Stimulated activated CD8-positive, alpha-beta memory T cell treated with anti-CD3 and anti-CD28 coated beads, Interleukin-4, amount 100 ng/mL, for 4 hours (primary cell): ENCODE measurements at places on chromosomes 12 and 14.
A peak's percentile ranks its signal among the peaks of the same experiment; 100 is the strongest.

- no peak for DNase-seq
These were observed 24.4 kb upstream of the E2F7 start for GRCh38 chr12:77089686-77090220.

DNA sequence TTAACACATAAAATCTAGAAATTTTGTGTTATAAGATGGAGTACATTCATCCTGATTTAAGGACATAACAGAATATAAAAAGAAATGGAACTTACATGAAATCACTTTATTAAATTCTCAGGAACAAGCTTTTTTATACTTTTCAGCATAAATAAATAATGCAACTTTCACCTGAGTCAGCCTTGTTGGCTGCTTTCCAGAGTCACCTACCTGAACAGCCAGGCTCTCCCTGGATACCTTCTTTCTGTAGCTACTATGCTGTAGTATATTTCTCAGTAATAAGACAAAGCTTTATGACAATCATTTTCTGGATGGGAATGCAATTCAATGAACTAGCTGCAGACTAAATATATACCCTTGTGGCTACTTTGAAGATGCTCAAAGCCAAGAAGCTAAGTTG is 111.9 kb downstream of the NTS start:
- no peak for DNase-seq

GRCh38 chr12:92199819-92200576 is 54.4 kb upstream of the BTG1 start:
- DNase-seq = no peak

GRCh38 chr14:99603471-99604277 is at the start of gene CCDC85C:
Gene CCDC85C (minus strand): TSS chr14:99604207. CDS start chr14:99603959, 248 bp downstream.
- peak; percentile 8 for DNase-seq

GRCh38 chr12:43329375-43329774 is 222.6 kb downstream of the ADAMTS20 start:
- no peak for DNase-seq

- DNase-seq = no peak
These were observed 115.4 kb downstream of the EXOC5 start for GRCh38 chr14:57153286-57153685.

DNA sequence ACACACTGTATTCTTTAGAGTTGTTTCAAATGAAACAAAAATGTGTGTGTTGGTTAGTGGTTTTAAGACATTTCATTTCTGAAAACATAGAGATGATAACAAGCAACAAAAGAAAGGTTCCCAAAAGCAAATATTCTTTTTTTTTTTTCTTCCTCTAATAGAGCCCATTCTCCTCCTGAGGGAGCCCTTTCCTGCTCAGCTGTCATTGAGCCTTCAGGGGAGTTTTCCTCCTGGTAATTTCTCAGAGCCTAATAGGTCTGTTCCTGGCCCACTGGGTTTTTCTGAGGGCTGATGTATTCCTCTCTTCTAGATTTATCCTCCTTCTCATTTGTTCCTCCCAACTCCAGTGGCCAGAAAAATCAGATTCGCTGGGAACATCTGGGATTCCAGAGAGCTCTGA is 654.5 kb downstream of the NOVA1 start:
- no peak for DNase-seq

- DNase-seq = no peak
These were observed 110.7 kb downstream of the NAV3 start for GRCh38 chr12:77941401-77941800.

DNA sequence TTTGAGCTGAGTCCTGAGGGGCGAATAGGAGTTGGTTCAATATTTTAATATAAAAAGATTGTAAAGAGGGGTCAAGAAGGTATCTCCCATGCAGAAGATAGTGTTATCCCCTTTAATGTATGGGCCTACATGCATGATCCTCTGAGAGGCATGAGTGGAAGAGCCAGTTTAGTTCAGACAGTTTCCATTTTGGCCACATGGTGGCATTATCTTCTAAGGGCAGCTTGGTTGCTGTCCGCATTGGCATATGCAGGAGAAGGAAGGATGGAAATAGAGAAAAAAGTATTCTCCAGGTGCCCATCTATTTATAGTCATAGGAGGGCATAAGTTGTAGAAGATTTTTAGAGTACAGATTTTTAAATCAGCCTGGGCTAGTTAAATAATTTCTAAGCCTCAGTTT is 5.4 kb downstream of the SAMD4A start:
- no peak for DNase-seq

- no peak for DNase-seq
These were observed 14.9 kb downstream of the SCAF11 start for GRCh38 chr12:45975506-45975905.

DNA sequence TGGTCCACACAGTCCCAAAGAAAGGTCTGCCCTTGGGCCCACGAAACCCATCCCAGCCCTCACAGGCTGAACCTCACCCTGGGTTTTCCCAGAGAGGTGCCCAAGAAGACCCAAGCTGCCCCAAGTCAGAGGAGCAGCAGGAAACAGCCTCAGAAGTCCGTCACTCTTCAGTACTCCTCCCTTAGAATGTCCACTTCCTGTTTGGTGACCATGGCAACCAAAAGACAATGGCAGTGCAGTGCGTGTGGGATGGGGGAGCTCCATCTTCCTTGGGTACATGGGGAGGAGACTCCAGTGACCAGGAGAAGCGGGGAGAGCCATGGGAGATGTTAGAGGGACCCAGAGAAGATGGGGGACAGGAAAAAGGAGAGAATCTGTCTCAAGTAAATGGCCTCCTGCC is 11.3 kb downstream of the SELPLG start:
- no peak for DNase-seq

- DNase-seq = no peak
These were observed 128.5 kb downstream of the PIK3C2G start for GRCh38 chr12:18389820-18390219.

GRCh38 chr14:72619111-72619571 is 274.8 kb downstream of the DPF3 start:
- DNase-seq = no peak

DNA sequence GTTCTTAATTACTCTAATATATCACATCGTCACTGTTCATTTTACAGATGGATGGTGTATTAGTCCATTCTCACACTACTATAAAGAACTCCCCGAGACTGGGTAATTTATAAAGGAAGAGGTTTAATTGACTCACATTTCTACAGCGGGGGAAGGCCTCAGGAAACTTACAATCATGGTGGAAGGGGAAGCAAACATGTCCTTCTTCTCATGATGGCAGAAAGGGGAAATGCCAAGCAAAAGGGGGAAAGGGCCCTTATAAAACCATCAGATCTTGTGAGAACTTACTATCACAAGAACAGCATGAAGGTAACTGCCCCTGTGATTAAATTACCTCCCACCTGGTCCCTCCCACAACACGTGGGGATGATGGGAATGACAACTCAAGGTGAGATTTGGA is 6.5 kb downstream of the TMBIM4 start:
- DNase-seq = no peak

DNA sequence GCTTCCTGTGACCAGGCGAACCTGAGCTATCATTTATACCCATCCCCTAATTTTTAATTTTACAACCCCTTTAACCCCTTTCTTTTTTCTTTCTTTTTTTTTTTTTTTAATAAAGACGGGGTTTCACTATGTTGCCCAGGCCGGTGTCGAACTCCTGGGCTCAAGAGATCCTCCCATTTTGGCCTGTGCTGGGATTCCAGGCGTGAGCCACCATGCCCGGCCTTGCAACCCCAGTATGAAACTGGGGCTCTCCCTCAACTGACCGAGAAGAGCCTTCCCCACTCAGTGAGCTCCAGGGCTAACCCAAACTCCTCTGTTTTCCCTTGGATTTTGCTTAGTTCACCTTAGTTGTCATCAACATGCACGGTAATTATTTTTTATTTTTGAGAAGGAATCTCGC is 992 bp downstream of the CPSF2 start:
- no peak for DNase-seq

- DNase-seq = no peak
These were observed 19.2 kb downstream of the XRCC3 start for GRCh38 chr14:103696070-103696402.

DNA sequence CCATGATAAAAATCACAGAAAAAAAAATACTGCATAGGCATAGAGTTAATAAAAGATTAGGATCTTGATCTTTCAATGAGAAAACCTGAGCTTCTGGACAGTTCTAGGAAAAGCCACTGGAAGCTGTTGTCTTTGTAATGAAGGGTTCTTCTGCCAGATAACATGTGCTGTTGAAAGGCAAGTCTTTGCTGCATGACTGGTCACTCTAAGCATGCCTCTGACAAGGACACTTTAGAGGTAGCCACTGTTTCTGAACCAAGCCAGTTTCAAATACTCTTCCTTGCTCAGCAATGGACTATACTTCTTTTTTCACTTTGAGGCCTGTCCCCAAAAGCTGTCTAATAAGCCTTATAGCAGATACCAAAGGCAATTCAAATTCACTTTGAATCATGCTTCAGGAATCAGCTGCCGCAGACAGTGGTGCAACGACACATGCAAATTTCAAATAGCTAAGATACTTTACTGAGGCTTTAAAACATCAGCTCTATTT is 70.2 kb downstream of the BTG1 start:
- no peak for DNase-seq

GRCh38 chr14:51939755-51940301 is 49.5 kb upstream of the RTRAF start:
- DNase-seq = no peak

DNA sequence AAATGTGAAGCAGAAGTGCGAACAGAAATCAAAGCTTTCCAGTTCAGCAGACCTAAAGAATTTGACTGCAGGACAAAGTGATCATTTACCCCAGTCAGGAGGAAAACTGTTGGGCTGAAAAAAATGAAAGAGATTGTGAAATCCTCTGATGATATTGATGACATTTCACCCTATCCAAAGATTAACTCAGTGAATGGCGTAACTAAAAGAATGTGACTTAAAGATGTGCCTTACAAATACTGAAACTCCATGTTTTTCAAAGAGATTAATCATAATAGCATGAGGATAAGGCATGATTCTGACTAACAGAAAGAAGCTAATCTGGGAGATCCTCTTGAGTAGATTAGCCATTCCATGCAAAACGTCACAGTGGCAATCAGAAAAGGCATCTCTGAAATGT is 225.6 kb downstream of the DUSP6 start:
- DNase-seq = no peak

DNA sequence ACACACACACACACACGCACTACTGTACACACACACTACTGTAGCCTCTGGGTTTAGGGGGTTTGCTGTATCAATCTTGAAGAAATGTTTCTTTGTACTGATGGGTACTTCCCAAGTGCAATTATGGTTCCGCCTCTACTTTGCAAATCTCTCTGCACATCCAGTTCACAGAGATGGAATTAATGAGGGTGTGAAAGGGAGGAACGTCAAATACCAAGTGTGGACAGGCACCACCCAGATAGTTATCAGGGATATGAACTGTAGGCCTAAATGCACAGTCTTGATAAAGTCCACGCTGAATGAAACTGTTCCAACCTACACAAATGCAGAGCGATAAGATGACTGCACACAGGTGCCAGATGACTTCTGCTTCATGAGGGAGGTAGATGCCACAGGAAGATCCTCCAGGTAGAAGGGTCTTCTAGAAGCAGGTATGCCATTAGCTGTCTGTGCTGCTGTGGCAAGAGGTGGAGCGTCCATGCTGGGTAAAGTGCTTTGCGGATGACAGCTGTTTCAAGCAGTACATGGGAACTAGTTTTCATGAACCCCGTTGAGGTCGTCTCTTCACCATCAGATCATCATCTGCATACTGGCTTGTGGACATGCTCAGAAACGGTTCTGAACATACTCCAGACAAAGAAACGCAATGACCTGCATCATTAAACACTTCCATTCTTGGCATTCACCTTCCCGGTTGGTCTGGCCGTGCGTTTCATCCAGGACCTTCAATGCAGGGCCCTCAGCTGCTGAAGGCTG is 314.3 kb upstream of the RTL1 start:
- no peak for DNase-seq

DNA sequence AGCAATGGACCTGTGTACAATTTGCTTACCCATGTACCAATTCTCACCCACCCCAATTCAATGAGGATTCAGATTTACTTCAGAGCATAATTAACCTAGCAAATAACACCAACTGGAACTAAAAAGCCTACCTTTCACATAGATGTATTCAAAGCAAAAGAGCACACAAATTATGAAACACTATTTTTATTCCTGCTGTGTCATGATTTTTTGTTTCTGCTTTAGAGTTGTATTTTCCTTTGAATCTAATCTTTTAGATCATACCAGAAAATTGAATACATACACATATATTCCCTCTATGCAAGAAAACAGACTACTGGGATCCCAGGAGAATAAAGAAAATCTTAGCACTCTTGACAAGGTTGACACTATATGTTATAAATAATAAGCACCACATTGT is 5.9 kb downstream of the KICS2 start:
- no peak for DNase-seq

GRCh38 chr12:122412851-122413433 is 9.5 kb downstream of the CLIP1 start:
- DNase-seq = no peak

DNA sequence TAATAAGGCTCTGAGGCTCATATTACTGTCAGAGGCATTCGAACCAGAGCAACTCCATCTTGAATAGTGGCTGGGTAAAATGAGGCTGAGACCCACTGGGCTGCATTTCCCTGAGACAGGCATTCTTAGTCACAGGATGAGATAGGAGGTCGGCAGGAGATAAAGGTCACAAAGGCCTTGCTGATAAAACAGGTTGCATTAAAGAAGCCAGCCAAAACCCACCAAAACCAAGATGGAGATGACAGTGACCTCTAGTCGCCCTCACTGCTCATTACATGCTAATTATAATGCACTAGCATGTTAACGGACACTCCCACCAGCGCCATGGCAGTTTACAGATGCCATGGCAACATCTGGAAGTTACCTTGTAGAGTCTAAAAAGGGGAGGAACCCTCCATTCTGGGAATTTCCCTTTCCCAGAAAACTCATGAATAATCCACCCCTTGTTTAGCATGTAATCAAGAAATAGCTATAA is 18.1 kb upstream of the PRICKLE1 start:
- no peak for DNase-seq

DNA sequence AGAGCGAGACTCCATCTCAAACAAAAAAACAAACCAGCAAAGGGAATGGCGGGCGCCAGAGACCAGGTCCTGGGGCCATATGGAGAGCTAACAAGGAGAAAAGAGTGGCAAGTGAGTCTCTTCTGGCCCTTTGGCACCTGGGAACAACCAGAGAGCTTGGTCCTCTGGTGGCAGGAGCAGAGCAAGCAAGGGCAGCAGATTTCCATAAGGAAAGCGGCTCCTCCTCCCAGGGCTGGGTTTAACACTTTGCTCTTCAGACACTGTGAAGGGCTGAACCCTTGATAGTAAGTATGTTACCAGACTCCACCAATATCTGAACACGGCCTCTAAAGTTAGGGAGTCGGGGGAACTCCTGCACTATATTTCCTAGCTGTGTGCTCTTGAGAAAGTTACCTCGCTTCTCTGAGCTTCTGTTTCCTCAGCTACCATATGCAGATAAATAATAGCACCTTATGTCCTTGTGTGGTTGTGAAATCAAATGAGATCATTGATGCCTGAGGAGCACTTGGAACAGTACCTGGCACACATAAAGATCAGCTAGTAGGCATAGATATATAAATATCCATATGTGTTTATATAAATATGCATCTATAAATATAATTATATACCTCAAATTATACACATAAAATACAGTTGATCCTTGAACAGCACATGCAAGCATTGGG is 33.4 kb upstream of the PLEKHG6 start:
- DNase-seq = no peak
